ENCODE measurements at places on chromosomes 6 and 20.
A peak's percentile ranks its signal among the peaks of the same experiment; 100 is the strongest.

DNA sequence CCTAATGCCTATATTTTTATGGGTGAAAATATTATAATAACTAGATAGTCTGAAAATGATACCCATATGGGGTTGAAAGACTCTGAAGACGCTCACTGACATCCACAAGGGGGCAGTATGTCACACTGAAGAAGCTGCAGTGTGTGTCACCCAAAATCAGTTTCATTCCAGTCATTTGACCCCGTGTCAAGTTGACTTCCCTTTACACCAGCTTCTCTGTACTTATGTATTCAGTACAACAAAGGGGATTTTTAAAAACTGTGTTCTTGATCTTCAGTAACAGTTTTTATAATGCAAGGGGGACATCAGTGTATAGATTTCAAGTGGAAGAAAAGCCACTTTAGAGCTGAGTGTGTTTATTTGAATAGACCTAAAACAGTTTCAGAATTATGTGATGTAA, 19.3 kb downstream of the FAXC start:
- DNase-seq, result peak; percentile 34

DNA sequence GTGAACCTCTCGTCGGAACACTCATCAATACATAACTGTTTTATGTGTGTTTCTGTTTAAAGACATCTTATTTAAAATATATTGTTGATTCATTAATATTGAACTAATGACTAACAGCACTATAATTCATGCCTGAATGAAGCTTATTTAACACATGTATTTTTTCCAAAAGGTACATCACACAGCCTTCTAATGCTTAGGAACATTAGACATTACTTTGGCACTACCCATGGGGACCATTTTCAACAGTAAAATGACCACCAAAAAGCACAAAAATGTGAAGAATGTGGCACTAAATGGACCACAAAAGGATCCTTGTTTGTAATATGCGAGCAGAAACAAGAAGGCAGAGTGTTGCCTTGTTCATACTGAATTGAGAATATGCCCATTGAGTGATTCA, 109.2 kb downstream of the CEP57L1 start:
- DNase-seq, result no peak

- DNase-seq, result peak; percentile 57
Measured at GRCh38 chr6:144064402-144065212, 30.8 kb downstream of the SF3B5 start.

GRCh38 chr6:109105681-109106080, 10.4 kb downstream of the CEP57L1 start:
- no peak for DNase-seq

DNA sequence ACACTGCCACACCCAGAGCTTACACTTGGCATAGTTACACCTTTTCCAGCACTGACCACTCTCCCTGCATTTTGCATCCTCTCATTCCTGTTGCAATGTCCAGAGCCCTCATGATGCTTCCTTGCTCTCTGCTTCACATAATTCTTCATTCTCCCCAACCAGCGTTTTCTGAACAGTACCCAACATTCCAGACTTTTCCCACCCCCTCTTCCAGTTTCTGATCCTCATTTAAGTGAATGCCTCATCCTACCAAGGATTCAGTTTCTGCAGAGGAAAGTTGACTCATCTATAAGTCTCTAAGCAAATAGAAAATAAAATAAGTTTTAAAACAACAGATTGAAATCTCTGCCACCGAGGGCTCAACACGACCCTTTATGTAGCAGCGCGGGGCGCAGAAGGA, 321.3 kb upstream of the TCF21 start:
- DNase-seq, result no peak

- DNase-seq, result no peak
Measured at GRCh38 chr6:160979061-160979708, 12.4 kb upstream of the MAP3K4 start.

- DNase-seq, result no peak
Measured at GRCh38 chr6:99761711-99762110, 155.1 kb downstream of the PRDM13 start.

- DNase-seq, result no peak
Measured at GRCh38 chr6:83711958-83712357, 3.1 kb upstream of the SNAP91 start.

- DNase-seq, result no peak
Measured at GRCh38 chr20:62462976-62463592, 12.7 kb downstream of the GATA5 start.

GRCh38 chr20:43284486-43284885, 94.8 kb upstream of the PTPRT start:
- no peak for DNase-seq

GRCh38 chr6:33407132-33407718, 3.6 kb upstream of the PHF1 start:
- no peak for DNase-seq

GRCh38 chr6:76230711-76231110, 158.2 kb upstream of the IMPG1 start:
- DNase-seq, result no peak

Measured in NCI-H1105 (cell line).